ENCODE measurements at places on chromosomes 2 and 18.

- no peak for DNase-seq
These were observed 130.6 kb downstream of the CLIP4 start for GRCh38 chr2:29245742-29246382.

GRCh38 chr18:32624182-32624723, 148.6 kb downstream of the KLHL14 start:
- DNase-seq: no peak

DNA sequence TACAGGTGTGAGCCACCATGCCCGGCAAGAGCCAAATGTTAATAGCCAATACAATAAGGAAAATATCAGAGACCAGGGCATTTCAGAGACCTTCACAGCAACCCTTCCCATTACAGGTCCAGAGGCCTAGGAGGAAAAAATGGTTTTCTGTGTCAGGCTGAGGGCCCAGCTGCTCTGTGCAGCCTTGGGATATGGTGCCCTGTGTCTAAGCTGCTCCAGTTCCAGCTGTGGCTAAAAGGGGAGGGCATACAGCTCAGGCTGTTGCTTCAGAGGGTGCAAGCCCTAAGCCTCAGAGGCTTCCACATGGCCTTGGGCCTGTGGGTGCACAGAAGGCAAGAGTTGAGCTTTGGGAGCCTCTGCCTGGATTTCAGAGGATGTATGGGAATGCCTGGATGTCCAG, 20.1 kb upstream of the CCDC195 start:
- DNase-seq: no peak

GRCh38 chr2:26395394-26395793, 6.3 kb upstream of the DRC1 start:
- no peak for DNase-seq

DNA sequence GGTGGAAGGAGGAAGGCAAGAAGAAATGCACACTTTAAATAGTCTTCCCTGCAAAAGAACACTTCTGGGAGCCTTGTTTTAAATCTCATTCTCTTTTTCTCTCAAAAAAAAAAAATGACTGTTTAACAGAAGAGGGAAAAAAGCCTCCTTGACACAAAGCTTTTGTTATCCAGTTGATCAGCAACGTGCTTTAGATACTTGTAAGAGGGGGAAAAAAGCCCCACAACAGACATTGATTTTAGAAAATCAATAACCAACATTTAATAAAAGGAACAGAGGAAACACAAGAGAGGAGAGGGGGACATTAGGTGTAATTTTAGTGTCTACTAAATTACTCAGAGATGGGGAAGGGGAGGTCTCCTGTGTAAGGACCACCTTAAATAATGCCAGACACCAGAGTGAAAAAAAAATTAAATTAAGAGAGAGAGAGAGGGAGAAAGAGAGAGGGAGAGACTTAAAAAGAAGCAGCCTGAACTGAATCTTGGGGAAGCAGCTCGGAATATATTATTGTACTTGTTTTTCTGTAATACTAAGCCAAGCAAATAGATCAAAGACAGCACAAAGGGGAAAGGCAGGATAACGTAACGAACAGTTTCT, 4.7 kb downstream of the ZEB2 start:
- DNase-seq: no peak

DNA sequence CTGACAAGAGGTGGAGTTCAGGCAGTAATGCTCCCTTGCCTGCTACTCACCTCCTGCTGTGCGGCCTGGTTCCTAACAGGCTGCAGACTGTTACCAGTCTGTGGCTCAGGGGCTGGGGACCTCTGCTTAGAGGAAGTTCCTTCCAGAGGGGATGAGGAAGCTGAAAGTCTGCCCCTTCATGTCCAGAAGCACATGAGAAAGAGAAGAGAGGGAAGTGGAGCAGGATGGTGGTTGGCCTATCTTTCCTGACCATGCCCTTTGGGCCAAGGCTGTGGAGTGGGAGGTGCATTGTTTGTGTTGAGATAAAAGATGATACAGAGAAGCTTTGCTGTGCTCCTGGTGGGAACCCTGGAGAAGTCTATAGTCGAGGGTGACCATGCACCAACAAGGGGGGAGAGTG, 112.5 kb downstream of the LPIN1 start:
- no peak for DNase-seq

GRCh38 chr2:38438883-38439612, 62.0 kb upstream of the ATL2 start:
- DNase-seq: no peak

DNA sequence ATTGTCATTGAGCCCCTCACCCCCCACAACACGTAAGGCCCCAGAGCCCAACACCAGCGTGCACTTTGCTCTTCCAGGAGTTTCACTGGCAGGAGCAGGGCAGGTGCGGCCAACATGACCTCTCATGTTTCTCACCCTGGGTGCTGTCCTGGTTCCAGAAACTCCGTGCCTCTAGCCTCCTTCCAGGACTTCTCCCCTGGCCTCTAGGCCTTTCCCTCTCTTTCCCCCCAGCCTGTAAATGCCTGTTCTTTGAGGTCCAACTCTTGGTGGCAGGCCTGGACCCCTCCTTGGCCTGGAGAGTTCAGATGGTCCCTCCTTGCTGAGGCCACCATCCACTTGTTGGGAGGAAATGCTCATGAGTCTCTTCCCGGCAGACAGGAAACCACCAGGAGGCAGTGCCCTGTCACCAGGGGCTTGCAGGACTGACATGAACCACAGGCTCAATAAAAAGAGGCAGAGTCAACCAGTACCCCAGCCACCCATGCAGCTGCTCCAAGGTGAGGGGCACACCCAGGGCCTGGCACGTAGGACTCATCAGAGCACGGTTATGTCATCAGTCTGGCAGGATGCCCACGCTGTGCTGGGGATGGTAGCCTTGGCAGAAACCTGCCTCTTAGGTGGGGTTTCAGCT, 1.5 kb downstream of the MALL start:
- DNase-seq: no peak

DNA sequence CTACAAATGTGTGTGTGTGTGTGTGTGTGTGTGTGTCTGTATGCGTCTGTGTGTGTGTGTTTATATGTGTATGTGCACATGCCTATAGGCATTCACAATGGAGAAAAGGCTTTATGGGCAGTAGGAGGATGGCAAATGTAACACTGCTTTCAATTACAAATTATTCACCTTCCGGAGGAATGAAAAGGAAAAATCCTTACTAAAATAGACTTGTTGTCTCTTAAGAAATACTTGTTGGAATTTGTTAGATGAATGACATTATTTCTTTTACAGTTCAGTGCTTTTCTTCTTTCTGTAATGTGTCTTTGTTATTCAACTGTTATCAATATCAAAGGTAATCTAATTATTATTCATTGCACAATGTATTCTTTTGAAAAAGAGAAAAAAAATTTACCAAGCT, 874.3 kb downstream of the ERBB4 start:
- no peak for DNase-seq

- no peak for DNase-seq
These were observed 19.7 kb downstream of the EVA1A start for GRCh38 chr2:75540994-75541393.

DNA sequence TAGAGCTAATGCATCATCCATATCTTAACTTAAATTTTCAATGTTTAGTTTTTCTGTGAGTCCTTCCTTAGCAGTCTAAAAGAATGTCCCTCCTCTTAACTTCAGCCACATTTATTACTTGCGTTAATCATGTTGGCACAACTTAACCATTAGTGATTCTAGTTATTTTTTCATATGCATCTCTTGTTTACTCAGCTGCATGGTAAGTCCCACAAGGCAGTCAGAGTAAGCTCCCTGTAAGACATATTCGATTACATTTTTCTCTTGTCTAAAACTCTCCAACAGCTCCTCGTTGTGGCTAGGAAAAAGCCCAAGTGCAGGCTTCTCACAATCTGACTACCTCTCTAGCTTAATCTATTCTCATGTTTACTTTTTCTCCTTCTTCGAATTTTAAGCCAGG, 2045.3 kb upstream of the PIK3C3 start:
- DNase-seq: no peak

DNA sequence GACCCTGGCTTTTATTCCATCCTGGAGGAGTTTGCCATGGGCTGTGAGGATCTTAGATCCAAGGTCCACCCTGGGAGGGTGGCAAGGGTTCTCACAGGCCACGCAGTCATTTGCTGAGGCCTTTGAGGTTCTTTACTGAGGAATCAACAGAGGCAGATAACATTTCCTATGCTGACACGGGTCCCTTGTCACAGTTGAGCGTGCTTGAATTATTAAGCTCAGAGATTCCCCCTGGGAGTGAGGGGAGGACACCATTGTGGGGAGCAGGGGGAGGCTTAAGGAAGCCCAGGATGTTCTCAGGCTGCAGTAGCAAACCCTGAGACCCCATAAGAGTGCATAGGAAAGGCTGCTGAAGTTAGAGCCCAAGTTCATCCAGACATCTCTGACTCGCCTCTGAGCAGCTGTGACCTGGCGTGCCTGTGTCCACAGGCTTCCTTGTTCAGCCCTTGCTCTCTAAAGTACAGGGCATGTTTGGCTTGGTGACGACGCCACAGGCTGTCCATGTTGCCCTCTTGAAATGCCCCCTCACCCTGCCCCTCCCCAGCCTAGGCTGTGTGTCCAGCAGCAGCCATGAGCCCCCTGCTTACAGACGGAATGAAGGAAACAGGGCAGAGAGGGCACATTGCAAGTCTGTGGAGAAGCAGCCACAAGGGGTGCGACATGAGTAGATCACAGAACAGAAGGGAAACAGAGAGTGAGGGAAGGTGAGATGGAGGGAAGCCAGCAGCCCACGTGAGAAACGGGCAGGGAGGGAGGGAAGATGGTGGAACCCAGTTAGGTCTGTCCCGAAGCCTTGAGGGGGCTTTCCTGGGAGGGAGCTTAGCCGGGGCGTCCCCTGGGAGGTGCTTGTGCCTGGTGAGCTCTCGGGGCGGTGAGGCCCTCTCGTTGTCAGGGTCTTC, 34.0 kb downstream of the NAPG start:
- DNase-seq: no peak

DNA sequence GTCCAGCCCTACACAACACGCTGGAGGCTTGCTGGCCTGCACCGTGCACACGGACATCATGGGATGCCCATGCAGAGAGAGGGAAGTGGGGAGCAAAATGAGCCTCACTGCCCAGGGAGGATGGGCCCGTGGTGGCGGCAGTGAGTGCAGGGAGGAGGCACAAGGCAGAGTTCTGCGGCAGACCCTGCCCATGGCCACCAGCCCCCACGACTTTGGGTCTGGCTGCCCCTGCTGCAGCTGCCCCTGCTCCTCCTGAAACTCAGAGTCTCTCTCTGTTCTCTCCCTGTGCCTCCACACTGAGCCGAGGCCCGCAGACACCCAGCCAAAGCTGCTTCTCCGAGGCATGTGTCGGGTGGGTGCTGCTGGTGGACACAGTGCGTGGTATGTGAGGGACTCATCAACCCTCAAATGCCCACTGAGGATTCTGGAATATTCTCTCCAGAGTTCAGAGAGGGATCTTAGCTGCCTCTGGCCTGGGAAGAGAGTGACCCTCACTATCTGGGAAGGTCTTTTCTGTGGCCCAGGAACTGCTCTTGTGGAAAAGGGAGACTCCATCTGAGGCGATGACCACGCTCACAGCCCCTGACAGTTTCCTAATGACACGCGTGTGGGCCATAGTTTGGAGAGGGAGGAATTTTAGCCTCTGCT, 45.1 kb upstream of the HPCAL1 start:
- DNase-seq: no peak

DNA sequence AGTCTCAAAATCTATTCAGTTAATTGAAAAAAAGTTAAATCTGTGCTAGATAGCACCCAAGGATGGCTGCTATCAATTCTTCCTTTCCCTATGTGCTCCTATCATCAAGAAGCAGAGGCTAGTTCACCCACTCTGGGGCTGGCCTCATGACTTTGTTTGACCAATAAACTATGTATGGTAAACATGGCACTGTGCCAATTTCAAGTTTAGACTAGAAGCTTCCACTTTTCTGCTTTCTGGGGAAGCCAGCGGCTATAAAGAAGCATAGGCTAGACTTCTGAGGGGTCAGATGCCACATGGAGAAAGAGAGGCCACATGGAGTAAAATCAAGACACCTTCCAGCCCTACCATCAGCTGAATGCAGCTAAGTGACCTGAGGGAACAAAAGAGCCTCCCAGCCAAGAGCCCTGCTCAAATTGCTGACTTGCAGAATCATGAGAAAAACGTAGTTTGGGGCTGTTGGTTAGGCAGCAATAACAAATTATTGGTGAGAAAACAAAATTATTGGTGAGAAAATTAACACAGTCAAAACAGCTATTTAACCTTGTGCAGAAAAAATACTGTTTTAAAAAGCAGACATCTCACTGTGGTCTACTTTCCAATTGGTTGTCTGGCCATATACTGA, 86.5 kb upstream of the SLC14A2 start:
- DNase-seq: no peak

DNA sequence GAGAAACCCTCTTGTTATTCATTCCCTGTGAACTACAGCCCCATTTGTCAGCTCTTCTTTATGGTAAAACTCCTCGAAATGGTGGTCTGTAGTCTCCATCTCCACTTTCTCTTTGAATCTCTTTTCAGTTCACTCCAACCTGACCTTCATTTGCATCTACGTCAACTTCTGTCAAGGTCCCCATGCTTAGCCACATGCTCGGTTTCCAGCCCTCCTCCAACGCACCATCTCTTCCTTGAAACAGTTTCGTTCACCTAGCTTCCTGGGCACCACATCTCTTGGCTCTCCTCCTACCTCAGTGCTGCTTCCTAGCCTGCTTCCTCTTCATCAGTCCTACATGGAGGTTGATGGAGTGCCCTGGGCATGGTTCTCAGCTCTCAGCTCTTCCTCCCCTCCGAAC, 81.1 kb upstream of the AFF3 start:
- no peak for DNase-seq
